Breast epithelium (tissue), 4 donors: ENCODE measurements at places on chromosomes 7 and 10.

GRCh38 chr7:130149281-130150139 is 55.7 kb downstream of the TMEM209 start:
- no peak for DNase-seq

- no peak for DNase-seq
Observed at GRCh38 chr7:86814661-86815379, 171.1 kb downstream of the GRM3 start.

GRCh38 chr7:126378642-126379041 is 874.1 kb downstream of the GRM8 start:
- DNase-seq, result no peak

- no peak for DNase-seq
Observed at GRCh38 chr7:20116869-20117268, 100.3 kb downstream of the MACC1 start.

GRCh38 chr7:116524609-116525297 is at the start of gene CAV1:
CAV1 (plus strand) TSS chr7:116525036; CDS start chr7:116525063, 27 bp downstream.
- peak; percentile 73 for DNase-seq

DNA sequence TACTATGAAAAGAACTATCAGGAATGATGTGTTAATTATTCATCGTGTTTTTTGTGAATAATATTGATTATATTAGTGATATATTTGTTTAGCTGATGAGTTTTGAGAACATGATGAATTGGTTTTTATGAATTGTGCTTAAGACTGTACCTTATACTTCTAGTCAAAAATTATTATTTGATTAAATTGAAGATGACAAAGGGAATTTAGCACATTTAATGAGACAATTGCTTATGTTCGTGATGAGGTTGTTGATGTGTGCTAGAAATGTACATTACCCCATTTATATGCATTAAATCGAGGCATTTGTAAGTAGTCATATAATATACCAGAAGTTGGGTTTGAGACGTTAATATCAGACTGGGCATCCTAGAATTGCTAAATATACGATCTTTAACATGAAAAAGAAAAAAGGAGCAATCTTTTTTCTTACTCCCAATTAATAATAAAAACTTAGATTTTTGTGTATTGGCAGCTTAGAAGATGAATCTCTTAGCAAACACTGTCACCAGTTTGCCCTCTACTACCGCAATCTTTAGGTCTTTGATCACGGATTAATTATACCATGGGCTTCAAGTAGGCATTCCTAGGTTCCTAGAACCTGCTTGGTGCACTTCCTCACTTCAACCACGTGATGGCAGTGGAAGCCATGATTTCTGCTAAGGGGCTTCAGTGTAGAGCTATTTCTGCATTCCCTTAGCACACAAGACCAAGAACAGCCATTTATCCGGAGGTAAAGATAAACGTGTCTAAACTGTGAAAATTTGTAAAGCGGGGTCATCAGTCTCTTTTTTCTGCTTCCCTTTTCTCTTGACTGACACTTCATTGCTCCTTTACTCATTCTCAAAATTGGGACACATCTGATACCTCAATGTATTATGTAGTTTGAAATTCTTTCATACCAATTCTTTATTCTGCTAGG is 1.6 kb downstream of the KLHDC10 start:
- DNase-seq, result no peak
